A549 treated with DMSO at 1 μM for 4 hours (cell line): ENCODE measurements at places on chromosomes 16 and 17. TPM values are rescaled to one million over a fixed set of nuclear protein-coding genes. Genes with fewer than 3 reads are reported as not detected.

GP2 gene
- not detected in 5 replicates for total RNA-seq

RDM1 gene
- total RNA-seq = 2.1 to 4.0 TPM (median 3.1 TPM) in 5 replicates

CHD9NB gene
- 0.69 to 1.8 TPM (median 1.6 TPM) in 5 replicates for total RNA-seq

WNK4 gene
- total RNA-seq = 0.56 to 2.4 TPM (median 1.6 TPM) in 5 replicates

EPX gene
- not detected in 5 replicates for total RNA-seq

C16orf96 gene
- not detected in 5 replicates for total RNA-seq

CDT1 gene
- total RNA-seq = 27.6 to 35.3 TPM (median 30.7 TPM) in 5 replicates

RAC3 gene
- total RNA-seq = 23.0 to 39.7 TPM (median 30.7 TPM) in 5 replicates

TPPP3 gene
- 10.2 to 14.4 TPM (median 12.0 TPM) in 5 replicates for total RNA-seq

PRCD gene
- not detected in 5 replicates for total RNA-seq

CFAP97D1 gene
- not detected in 5 replicates for total RNA-seq

OSGIN1 gene
- 30.1 to 64.8 TPM (median 39.7 TPM) in 5 replicates for total RNA-seq

ACSM5 gene
- total RNA-seq = not detected in 5 replicates

LYZL6 gene
- total RNA-seq = not detected in 5 replicates

HSD17B2 gene
- total RNA-seq = 0.10 TPM in 1 of 5 replicates, not detected in the others

RGS11 gene
- 3.5 to 4.7 TPM (median 4.4 TPM) in 5 replicates for total RNA-seq

SSTR5 gene
- total RNA-seq = 0.11 to 0.30 TPM (median 0.26 TPM) in 5 replicates

FTO gene
- total RNA-seq = 26.4 to 39.8 TPM (median 35.1 TPM) in 5 replicates

DPEP3 gene
- not detected in 5 replicates for total RNA-seq

PRR29 gene
- total RNA-seq = 0.52 to 0.95 TPM (median 0.70 TPM) in 5 replicates

NKD1 gene
- total RNA-seq = 0.10 to 0.68 TPM (median 0.27 TPM) in 5 replicates

PPM1E gene
- total RNA-seq = 0.06 to 0.08 TPM (median 0.07 TPM) in 5 replicates

IRX5 gene
- 1.9 to 2.2 TPM (median 2.1 TPM) in 5 replicates for total RNA-seq

MYO15B gene
- total RNA-seq = 45.2 to 59.3 TPM (median 52.1 TPM) in 5 replicates

CLUH gene
- total RNA-seq = 100 to 134 TPM (median 123 TPM) in 5 replicates

MTSS2 gene
- total RNA-seq = 35.8 to 45.3 TPM (median 41.4 TPM) in 5 replicates

NRN1L gene
- 0.22 to 0.29 TPM in 2 of 5 replicates, not detected in the others for total RNA-seq

TCAP gene
- 0.77 to 1.8 TPM (median 1.0 TPM) in 5 replicates for total RNA-seq

KRT31 gene
- not detected in 5 replicates for total RNA-seq

PRM1 gene
- total RNA-seq = not detected in 5 replicates

NPIPA8 gene
- 0.49 to 1.5 TPM (median 1.2 TPM) in 5 replicates for total RNA-seq

MSI2 gene
- total RNA-seq = 34.9 to 51.3 TPM (median 47.3 TPM) in 5 replicates

TBC1D3 gene
- total RNA-seq = not detected in 5 replicates

TNFRSF12A gene
- 584 to 710 TPM (median 600 TPM) in 5 replicates for total RNA-seq

GRB2 gene
- total RNA-seq = 87.7 to 118 TPM (median 107 TPM) in 5 replicates

RMI2 gene
- total RNA-seq = 24.4 to 34.0 TPM (median 33.3 TPM) in 5 replicates

CHST4 gene
- total RNA-seq = 0.06 to 0.15 TPM (median 0.08 TPM) in 3 of 5 replicates, not detected in the others

PRAC1 gene
- total RNA-seq = not detected in 5 replicates

SLC12A3 gene
- total RNA-seq = 0.02 TPM in 2 of 5 replicates, not detected in the others

TTLL6 gene
- total RNA-seq = 0.50 to 0.60 TPM (median 0.56 TPM) in 5 replicates

MT1M gene
- not detected in 5 replicates for total RNA-seq

TNFRSF13B gene
- total RNA-seq = not detected in 5 replicates
